ENCODE measurements at places on chromosomes 3 and 15.
A peak's percentile ranks its signal among the peaks of the same experiment; 100 is the strongest.

- no peak for DNase-seq
Observed at GRCh38 chr3:23664459-23664858, 141.3 kb upstream of the UBE2E1 start.

DNA sequence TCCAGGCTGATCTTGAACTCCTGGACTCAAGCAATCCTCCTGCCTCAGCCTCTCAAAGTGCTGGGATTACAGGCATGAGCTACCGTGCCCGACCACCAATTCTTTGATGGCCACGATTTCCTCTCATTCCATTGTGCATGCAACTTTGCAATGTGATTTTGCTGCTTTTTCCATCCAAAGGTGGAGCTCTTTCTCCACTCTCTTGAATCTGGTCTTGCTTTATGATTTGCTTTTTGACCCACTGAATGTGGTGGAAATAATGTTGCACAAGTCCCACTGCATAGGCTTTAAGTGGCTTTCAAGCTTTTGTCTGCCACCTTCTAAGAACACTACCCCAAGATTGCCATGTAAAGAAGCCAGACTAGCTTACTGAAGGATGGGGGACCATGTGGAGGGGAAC lies 10.6 kb downstream of the RPS27L start:
- DNase-seq: no peak

DNA sequence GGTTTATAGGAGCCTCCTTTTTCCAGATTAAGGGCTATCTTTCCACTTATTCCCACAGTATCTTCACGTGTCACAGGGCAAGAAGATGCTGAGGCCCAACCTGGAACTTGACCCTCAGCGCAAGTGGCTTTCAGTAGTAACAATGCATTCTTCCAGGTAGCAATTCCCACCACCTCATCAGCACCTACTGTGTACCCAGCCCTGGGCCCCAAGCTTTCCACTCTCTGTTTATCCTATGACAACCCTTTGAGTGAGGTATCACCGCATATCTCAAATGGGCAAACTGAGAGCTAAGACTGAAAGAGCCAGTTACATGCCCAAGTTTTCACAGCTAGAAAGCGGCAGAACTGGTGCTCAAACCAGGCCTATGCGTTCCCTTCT lies 88.2 kb downstream of the CPN2 start:
- no peak for DNase-seq

GRCh38 chr15:37298271-37298670 lies 197.9 kb upstream of the MEIS2 start:
- DNase-seq: no peak

DNA sequence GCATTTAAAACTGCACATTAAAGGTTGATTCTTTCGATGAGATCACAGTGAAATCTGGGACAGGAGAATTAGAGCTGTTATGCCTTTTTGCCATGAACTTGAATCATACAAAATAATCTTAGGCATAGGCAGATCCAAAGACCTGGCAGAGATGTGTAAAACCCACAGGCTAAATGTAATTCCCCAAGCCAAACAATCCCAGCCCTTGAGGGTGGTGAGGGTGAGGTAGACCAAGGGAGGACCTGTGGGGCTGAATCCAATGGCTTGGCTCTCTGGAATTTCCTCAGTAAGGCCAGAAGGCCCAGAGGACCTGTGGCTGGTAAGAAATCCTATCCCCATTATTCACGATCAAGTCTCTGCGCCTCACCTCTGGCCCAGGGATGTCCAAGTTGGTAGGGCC lies 80.5 kb upstream of the MEX3B start:
- no peak for DNase-seq

GRCh38 chr3:17972030-17972429 lies 229.6 kb upstream of the TBC1D5 start:
- DNase-seq: no peak

DNA sequence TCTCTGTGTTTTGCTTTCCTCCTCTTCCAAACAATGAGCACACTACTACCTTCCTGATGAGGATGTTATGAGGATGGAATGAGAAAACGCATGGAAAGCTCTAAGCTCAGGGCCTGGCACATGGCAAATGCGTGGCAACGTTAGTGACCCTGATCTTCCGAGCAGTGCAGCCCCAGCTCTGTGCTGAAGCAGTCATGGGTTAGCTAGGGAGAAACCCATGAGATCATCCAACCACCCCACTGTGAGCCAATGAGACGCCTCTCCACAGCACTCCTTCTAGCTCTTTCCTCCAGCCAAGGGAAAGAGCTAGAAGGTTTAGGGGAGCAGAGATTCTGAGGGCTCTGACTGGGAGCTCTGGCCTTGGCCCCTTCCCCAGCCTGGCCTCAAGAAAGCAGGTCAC lies 4.5 kb downstream of the CPN2 start:
- no peak for DNase-seq

GRCh38 chr3:48476426-48477053 lies 27.4 kb downstream of the SHISA5 start:
- DNase-seq: no peak

- DNase-seq: no peak
Observed at GRCh38 chr3:163929069-163929652, 1149.1 kb downstream of the SI start.

DNA sequence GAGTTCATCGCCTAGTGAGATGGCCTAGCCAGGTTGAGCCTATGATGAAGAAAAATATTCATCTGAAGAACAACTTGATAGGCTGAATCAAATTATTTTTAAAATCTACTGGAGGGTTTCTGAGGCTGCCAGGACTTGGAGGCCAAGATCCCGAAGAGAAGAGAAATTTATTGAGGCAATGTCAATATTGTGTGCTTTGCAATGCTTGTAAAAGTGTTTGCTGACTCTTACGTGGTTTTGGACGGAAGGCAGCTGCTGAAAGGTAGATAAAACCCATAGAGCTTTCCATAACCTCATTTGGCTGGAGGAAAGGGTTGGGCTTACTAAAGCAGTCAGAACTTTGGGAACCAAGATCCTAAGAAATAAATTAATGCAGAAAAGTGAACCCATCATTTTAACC lies 361.0 kb upstream of the IL12A start:
- DNase-seq: no peak

DNA sequence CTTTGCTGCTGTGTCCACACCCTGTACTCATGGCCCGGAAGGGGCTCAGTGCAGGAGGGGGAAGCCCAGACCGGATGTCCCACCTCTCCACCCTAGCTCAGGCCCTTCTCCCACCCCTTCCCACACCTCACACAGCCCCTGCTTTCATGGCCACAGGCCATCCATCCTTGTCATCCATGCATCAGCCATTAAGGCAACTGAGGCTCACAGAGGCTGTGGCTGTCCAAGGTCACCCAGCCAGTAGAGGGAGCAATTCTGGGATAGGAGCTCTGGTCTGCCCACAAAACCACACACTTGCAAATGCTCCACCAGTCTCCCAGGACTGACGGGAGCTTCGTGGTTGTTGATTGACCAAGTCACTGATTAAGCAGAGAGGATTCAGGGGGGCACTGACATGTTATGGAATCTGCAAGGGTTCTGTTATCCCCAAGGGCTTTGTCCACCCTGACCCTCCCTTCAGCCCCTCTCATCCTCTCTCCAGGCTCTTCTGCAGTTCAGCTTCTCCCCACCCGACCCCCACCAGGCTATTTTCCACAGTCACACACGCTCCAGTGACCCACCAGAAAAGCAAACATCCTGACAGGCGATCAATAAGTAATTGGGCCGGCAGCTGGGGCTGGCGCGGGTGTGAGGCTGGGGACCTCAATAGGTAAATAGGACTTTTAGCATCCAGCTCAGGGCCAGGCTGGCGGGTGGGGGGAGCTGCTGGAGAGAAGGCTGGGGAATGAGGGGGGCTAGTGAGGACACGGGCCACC lies 15.1 kb downstream of the LINGO1 start:
- no peak for DNase-seq

DNA sequence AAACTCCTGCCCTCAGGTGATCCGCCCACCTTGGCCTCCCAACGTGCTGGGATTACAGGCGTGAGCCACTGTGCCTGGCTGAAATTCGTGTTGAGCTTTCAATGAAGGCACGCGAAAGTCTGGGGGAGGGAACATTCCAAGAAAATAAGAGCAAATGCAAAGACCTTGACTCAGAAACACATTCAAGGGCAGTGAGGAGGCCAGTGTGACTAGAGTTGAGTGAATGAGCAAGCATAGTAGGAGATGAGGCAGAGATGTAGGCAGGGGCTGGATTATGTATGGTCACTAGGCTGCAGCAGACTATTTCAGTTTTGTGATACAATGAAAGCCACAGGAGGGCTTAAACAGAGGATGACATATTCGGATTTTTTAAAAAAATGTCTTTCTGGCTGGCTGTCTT lies 67.0 kb downstream of the SCN11A start:
- no peak for DNase-seq

GRCh38 chr3:87044409-87044808 lies 53.5 kb upstream of the VGLL3 start:
- DNase-seq: no peak

DNA sequence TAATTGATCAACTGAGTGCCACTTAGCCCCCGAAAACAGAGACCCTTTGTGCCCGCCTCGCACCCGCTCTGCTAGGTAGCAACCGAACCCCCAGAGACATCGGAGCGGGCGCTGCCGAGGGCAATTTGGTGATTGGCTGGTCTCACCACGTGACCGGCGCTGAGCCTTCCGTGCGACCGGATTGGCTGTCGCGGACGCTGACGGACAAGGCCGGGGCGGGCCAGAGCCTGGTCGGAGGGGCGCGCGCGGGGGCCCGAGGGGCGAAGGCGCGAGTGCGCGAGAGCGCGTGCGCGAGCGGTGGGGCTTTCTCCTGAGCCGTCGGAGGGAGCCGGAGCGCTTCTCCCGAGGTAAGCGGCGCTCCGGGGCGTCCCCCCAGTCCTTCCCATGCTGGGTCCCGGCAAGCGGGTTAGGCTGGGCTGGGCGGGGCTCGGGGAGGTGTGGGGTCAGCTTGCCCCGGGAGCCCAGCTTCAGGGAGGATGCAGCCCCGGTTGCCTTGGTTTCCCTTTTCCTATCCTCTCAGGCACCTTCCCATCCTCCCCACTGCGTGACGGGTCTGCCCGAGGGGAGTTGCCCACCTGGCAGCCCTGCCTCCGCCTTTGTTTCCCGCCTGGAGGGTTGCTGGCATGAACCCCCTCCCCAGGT lies at the start of gene TMEM108:
Gene TMEM108, plus strand, starts transcription at position 303 of the 642 bp plus-strand sequence.
- peak; percentile 40 for DNase-seq

GRCh38 chr15:39974656-39975230 lies 40.8 kb downstream of the EIF2AK4 start:
- DNase-seq: no peak

Data from activated T-cell treated with anti-CD3 and anti-CD28 coated beads, Interleukin-2, amount 50 U/mL, for 24 hours (primary cell).